ENCODE measurements at places on chromosomes 2 and 18.

GRCh38 chr2:16250886-16251285 lies 310.5 kb downstream of the MYCN start:
- DNase-seq = no peak

DNA sequence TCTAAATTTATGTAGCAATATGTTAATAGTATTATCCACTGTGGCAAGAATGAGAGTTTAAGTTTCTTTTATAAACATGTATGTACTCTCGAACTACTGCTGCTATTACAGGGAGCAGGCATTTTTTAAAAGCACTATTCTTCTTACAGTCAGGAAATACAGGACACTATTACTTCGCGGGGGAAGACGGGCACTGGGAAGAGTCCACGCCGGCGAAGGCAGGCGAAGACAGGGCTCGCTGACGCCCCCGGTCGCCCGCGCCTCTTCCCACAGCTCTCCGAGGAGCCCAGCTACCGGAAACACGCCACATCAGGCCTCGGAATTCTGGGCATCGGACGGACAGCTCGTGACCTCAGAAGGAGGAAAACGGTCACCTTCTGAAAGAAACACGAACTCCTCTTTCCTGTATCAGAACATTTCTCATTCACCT lies 90.2 kb downstream of the FAM161A start:
- DNase-seq = no peak

DNA sequence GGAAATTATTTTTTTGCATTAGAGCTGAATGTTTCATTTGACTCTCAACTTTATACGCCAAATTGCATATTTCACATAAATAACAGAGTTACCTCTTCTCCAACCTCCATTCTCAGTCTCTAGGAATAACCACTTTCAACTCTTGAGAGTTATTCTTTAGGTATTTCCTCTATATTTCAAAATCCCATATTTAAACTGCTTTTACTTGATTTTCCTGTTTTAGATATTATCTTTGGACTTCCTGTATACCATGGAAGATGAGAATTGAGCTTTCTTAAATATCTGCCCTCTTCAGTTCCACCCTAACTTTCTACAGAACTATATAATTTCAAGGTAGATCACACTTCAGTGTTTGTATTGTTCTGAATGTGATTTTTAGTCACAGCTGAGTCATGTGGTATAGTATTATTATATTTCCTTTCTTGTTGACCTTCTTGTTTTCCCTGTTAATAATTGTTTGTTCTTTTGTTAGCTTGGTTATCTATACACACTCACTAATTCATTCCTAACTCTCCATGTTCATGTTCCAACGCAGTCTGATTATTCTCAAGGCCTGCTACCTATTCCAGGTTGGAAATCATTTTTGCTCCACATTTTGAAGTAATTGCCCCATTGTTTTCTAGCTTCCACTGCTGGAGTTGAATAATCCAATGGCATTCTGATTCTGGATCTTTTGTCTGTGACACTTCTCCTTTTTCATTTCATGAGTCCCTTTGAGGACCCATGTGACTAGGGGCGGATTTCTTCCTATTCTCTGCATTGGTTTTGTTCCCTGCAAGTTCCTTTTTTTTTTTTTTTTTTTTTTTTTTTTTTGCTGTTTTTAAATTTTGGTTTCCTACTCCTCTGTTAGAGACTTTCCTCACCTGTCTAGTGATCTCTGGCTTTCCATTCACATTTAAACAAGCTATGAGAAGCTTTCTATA lies 156.8 kb upstream of the RBMS1 start:
- no peak for DNase-seq

DNA sequence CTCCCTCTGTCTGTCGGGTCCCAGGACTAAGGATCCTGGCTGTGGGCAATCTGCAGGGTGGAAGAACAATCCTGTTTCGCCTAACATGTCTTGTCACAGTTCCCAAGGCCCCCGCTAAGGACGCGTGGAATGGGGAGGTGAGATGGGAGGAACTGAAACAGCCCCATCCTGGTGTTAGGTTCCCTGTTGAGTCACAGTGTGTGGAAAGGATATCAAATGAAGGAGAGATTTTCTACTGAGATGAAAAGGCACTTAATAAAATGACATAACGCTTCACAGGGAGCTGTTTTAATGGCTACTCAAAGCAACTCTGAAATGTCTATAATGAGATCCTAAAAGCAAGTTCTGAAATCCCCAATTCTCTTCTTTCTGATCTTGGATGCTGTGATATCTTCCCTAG lies 52.5 kb downstream of the RAB31 start:
- DNase-seq = no peak

DNA sequence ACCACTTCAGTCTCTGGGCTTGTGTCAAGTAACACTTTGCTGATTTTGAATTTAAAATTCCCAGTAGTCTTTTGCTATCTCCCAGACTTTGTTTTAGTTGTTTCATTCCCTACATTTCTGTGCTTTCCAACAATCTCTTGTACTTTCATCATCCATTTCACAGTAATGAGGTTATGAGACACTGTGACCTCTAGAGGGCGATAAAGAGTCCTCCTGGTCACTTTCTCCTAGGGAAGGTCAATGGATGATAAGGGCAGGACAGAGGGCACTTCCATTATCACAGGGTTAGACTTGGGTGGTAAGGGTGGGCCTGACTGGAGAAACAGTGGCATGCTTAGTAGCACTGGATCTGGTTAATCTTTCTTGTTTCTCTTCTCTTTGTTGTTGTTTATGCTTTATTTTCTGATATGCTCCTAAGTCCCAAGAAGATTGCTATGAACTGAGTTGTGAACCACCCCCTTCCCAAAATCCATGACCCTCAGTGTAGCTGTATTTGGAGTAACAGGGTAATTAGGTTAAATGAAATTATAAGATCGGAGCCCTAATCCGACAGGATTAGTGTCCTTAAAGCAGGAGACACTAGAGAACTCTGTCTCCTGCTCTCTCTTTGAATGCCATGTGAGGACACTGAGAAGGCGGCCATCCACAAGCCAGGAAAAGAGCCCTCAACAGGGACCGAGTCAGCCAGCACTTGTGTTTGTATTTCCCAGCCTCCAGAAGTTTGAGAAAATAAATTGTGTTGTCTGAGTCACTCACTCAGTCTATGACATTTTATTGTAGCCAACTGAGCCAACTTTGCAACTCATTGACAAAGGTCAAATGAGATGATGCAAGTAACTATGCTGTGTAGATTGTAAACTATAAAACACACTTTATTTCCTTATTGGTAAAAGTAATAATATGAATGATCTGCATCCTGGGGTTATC lies 779.2 kb downstream of the CNTNAP5 start:
- no peak for DNase-seq

DNA sequence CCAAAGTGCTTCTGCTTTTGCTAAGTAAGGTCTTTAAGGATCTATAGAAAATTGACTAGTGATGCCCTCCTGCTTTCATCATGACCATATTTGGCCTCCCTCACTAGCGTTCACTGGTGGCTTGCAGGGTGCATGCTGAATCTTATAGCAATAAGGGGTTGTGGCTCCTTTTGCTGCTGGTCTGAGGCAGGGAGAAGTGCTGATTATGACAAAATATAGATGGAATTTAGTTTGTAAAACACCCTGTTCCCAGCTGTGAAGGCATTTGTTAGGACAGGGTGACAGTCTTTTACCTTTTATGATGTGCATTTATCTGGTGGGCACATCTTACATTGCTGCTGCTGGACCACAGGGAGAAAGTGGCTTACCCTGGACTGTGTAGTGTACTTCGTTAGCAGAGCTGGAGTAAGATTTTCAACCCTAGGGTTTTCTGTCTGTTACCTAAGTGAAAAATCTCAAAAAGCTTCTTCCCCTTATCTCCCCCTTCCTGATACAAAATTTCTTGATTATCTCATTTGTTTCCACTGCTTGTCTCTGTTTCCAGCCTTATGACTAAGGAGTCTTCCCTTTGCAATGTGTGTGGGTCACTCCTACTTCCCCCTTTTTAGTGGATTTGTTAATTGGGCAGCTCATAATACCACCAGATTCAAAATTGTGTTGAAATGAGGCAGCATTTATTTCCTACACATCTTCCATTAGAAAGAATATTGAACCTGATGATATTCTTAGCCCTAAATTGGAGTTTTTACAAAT lies 21.2 kb upstream of the RPL37A start:
- DNase-seq = no peak

GRCh38 chr2:55391155-55391554 lies 28.5 kb downstream of the CCDC88A start:
- DNase-seq = no peak

DNA sequence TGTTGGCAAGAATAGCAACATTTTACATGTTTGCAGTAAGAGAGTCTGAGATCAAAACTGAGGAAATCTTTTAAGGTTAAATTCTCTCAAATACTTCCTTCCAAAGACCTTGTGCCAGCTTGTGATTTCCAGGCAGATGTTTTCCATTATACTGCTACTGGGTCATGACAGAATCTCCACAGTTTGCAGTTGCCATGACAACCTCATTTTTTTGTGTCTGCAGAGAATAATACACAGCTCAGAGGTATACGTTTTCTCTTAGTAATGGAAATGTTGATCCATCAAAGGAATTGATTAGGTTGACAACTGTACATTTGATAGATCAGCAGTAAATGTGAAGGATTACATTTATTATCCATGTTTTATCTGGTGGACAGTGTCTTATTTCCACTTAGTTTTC lies 29.1 kb upstream of the CSRNP3 start:
- DNase-seq = no peak

GRCh38 chr2:39492095-39492590 lies 55.1 kb upstream of the MAP4K3 start:
- peak; percentile 2 for DNase-seq

- DNase-seq = no peak
Measured at GRCh38 chr2:240963868-240964703, 34.3 kb upstream of the SNED1 start.

- no peak for DNase-seq
Measured at GRCh38 chr18:62751341-62751821, 36.0 kb downstream of the PHLPP1 start.

DNA sequence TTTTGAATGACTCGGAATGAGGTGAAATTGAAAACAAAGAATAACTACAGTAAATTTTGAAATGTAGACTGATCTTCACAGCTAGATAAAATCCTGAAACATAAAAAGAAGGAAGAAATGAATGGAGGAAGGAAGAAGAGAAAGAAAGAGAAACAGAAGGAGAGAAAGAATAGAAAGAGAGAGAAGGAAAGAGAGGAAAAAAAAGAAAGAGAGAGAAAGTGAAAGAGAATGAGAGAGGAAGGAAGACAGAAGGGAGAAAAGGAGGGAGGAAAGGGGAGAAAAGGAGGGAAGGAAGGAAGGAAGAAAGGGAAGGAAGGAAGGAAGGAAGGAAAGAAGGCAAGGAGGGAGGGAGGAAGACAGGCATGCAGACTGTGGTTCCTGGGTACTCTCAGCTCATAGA lies 982.6 kb downstream of the BCL11A start:
- DNase-seq = no peak

Data from stimulated activated CD4-positive, alpha-beta T cell treated with anti-CD3 and anti-CD28 coated beads, Interleukin-2, amount 100 ng/mL, for 4 hours (primary cell).